GM12878 (cell line): ENCODE measurements at places on chromosomes 7 and 10. TPM values are rescaled to one million over a fixed set of nuclear protein-coding genes. Genes with fewer than 3 reads are reported as not detected.

AKR1C8 gene
- total RNA-seq = not detected in 2 replicates

SPDYE2 gene
- not detected in 2 replicates for total RNA-seq

DNA sequence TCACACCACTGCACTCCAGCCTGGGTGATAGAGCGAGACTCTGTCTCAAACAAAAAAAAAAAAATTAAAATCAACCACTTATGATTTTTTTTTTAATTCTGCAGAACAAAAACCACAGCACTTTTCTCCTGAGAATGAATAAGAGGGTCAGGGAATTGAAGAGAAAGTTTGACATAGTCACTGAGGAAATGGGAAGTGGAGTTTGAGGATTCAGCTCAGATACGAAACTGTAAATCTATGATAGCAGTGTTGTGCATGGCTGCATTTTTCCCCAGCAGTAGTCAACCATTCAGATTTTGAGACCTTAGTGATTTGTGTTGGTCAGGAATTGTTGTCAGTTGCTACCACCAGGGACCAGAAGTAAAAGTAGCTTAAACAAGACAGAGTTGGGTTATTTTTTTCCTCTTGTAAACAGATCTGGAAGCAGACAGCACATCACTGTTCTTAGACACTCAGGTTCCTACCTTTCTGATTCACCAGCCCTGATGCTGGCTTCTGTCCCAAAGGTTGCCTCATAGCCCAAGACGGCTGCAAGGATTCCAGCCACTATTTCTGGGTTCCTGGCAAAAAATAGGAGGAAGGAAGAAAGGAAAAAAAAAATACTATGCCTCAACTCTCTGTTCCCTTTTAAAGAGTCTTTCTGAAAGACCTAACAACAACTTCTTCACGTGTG is 20.1 kb downstream of the PILRA start:
- DNase-seq = no peak

GRCh38 chr10:62380016-62380415 is 5.8 kb downstream of the ZNF365 start:
- no peak for DNase-seq

DNA sequence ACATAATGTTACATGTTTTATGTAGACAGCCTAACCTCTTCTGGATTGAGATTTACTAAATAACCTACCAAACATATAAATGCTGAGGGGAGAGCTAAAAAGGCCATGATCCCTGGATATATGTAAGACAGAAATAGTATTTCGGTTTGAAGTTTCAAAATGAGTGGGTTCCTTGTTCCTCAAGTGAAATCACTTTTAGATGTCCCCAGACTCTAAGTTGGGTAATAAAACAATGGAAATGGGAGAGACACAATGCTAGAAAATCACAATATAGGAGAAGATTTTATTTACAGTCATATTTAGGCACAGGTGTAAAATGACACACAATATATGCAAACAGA is 56.5 kb downstream of the SHTN1 start:
- no peak for DNase-seq

DNA sequence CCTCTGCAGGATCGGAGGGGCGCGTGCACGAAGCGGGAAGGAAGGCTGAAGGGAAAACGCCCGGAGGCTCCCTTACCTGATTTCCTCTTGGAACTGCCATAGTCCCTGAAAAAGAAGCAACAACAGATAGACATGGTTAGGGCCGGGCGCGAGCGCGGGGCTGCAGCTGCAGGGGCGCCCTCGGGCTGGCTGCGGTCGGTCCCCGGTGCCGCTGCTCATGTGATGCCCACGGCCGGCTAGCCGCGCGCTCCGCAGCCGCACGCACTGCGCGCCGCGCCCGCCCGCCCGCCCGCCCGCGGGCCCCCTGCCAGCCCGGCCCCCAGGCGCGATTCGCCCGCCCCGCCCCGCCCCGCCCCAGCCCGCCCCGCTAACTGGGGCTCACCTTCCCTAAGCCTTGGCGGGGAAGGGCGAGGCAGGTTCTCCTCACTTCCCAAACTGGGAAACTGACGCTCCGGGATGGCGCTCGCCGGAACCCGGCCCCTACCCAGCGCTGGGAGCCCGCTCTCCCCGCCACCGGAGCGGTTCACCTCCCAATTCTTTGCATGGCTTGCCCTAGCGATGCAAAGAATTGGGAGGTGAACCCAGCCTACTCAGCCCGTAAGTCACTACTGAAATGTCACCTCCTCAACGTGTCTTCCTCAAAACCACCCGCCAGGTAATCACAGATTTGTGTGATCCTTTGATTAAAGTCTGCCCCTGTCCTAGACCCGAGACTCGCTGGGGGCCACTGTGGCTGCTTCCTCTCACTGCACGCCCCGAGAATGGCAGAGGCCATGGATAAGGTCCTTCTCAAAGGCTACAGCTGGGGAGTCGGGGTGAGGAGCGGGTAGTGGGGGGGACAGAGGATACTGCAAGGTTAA is 162.2 kb downstream of the SH3PXD2A start:
- DNase-seq = no peak

DNA sequence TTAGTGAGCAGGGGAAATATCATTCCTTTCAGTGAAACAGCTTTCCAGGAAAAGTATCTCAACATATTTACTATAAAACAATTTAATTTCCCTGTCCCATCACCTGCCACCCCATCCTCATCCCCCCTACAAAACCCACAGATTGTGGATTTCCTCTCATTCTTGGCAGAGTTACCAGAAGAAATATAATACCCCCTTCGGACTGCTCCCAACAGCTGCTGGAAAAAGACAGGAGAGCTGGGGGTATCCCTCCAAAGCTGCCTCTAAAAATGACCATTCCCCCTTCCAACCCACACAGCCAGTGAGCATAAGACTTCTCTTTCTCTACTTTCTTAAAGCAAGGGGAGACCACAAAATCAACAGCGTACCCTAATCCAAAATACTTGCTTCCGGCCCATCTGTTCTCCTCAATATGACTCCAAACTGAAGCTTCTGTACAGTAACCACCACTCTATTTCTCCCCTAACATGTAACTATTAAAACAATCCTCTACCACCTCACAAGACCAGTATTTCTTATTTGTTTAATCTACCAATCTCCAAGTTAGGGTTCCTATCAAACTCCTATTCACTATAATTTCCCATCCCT is 7.8 kb downstream of the FBXW4 start:
- no peak for DNase-seq

GRCh38 chr10:96560966-96561887 is 25.6 kb downstream of the TM9SF3 start:
- DNase-seq = no peak

DNA sequence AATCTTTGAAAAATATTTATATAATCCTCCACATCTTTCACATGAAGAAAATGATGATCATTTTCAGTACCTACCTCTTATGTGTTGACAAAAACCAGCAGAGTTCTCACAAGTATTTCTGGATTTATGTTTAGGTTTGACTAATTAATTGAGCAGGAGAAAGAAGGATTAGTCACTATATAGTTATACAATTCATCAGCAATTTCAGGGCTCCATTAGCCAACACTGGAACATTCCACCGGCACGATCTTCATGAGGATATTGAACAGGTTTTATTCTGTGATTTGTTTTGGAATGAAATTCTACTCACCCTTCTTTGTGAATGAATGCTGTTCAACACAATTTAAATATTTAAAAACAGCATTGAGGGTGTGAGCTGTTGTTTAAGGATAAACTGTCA is 163.2 kb downstream of the SEM1 start:
- no peak for DNase-seq

GRCh38 chr7:45683556-45684148 is 109.5 kb downstream of the ADCY1 start:
- DNase-seq = no peak
